ENCODE measurements at places on chromosomes 5 and 9.

- no peak for DNase-seq
These were observed 1722.1 kb downstream of the MAT2B start for GRCh38 chr5:165227515-165227914.

DNA sequence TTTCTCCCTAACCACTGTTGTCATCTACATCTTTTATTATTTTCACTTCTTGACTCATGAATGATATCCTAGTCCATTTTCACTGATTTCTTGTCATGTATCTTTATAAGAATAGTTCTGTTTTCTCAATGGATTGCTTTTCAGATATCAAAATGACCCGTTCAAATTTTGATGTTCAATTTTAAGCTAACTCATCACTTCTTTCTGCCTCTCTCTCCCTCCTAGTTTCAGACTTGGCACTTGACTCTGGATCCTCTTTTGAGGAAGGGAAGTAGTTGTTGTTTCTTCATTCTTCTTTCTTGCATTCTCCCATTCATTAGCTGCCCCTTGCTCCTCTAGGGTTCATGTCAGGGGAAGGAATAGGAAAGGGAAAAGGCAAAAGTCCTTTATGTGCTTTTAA, 23.7 kb downstream of the CSNK1G3 start:
- DNase-seq = no peak

GRCh38 chr5:65024681-65025080, 256.0 kb downstream of the CWC27 start:
- DNase-seq = no peak

DNA sequence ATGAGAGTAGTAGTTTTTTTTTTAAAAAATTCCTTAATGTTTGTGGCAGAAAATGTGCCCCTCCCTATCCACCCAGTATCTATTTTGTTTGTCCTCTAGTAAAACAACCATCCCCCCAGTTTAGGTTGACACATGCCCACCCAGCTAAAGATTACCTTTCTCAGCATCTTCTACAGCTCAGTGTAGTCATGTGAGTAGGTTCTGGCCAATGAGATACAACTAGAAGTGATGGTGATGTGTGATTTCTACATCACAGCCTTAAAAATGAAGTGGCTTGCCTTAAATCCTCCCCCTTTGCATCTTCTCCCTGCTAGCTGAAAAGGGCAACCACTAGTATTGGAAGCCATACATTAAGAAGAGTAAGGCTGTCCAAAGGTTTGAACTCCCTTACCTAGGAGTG, 14.9 kb downstream of the CHD1 start:
- no peak for DNase-seq

DNA sequence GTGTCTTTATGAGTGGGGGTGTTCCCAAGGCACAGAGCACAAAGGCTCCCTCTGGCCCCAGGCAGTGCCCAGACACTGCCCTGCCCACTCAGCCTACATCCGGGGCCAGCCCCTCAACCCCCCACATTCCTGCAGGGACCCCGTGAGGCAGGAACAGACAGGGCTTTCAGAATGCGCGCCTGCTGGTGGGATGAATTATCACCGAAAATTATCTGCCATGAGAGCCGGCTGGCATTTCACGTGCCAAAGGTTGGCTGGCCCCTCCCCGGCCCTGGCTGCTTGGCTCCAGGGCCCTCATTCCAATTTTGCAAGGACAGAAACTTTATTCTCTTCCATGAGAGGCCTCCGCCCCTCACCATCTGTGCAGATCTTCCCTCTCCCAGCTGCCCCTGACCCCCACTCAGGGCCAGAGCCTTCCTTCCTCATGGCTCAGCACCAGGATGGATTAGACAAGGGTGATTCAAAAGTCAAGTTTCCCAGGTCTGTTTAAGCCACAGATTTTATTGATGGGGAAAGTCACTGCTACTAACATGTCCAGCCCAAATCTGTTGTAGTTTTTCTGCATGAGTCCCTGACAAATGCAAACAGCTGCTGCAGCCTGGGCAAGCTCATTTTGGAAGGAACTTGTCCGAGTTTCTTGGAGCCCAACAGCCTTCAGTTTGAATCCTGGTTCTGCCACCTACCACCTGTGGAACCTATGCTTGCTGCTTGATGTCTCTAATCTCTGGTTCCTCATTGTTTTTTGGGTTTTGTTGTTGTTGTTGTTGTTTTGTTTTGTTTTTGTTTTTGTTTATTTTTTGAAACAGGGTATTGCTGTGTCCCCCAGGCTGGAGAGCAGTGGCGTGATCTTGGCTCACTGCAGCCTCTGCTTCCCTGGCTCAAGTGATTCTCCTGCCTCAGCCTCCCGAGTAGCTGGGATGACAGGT, 32.3 kb upstream of the WDR38 start:
- DNase-seq = no peak

GRCh38 chr9:98120476-98120875, 1.5 kb upstream of the TRIM14 start:
- no peak for DNase-seq

DNA sequence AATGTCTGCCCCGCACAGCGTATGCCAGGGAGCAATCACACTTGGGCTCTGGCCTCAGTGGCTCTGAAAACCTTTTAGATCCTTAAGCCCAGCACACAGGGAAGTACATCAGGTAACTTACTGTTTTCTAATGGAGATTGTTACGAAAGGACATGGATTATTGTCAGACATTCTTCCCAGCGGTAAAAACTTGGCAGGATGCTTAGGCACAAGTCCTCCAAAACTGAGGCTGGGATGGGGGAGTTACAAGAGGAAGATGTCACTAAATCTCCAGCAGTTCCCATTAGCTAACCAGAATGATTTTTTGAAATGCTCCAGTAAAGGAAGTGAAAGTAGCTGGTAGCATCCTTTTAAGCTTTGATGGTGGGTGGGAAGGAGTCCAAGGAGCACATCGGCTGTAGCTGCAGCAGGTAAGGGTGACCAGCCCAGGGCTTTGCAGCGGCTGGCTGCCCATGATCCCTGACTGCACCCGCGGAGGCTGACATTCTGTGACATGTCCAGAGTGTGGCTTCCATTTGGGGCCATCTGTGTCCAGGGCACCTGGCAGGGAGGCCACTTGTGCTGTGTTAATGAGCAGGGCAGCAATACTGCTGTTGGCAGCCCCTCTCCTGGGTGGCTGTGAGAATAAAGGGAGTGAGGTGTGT, 165.8 kb downstream of the GADD45G start:
- DNase-seq = no peak

DNA sequence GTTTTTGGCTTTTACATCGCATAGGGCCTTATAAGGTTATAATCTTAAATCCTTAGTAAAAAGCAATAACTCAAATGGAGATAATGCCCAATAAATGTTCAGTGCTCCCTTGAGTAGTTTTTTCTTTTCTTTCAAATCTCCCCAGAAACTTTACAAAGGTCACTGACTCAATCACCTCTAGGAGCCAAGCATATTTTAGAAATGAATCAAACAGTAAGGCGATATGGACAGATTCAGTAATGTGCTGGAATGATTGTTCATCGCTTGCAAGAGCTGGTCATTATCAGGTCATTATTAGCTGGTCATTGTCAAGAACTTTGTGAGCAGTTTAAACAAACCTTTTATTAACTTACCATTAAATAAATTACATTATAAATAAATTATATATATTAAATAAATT, 130.4 kb upstream of the SLIT3 start:
- no peak for DNase-seq

GRCh38 chr9:108056084-108056804, 566.7 kb upstream of the KLF4 start:
- no peak for DNase-seq

DNA sequence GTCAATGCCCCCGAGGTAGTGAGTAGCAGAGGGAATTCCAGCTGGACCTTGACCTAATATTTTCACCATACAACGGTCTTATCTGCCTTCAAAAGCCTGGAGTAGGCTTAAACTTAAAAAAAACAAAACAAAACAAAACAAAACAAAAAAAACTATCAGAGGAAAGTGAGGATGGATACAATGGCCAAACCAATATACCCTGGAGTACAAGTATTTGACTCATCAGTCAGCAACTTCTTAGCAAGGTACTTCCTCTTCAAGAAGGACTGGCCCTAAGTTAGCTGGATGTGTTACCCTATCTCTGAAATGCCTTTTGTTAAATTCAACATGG, 160.6 kb upstream of the GNA14 start:
- no peak for DNase-seq

DNA sequence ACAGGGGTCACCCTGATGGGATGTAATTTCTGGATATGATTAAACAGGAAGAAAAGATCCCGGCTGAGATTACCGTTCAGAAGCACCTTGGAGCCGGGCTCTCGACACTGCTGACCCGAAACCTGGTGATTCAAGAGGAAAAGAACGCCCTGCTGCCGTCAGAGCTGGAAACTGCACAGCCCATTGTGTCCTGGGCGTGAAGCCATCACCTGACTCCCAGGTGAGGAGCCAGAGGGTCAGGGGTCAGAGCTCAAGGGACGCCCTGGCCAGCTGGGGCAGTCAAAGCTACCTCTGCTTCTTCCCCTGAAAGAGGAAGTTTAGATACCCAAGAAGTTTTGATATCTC, 17.8 kb upstream of the SLC12A7 start:
- DNase-seq = no peak

- DNase-seq = no peak
These were observed 25.6 kb upstream of the HMGCS1 start for GRCh38 chr5:43338862-43339261.

Measured in activated CD4-positive, alpha-beta memory T cell treated with anti-CD3 and anti-CD28 coated beads, Interleukin-2, amount 10 ng/mL, durations not matched to agents 7 days and 5 days (primary cell).